ENCODE measurements at places on chromosomes 13 and 19. TPM values are rescaled to one million over a fixed set of nuclear protein-coding genes. Genes with fewer than 3 reads are reported as not detected.

DNA sequence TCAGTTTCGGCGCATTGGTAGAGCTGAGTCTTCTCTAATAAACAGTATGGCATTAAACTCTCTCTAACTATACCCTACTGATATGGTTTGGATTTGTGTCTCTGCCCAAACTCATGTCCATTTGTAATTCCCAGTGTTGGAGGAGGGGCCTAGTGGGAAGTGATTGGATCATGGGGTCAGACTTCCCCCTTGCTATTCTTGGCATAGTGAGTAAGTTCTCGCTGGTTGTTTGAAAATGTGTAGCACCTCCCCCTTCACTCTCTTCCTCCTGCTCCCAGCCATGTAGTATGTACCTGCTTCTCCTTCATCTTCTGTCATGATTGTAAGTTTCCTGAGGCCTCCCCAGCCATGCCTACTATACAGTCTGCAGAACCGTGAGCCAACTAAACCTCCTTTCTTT, 682.7 kb upstream of the ARGLU1 start:
- DNase-seq = no peak

The ZNF829 gene
- not detected for total RNA-seq

The CYP4F3 gene
- total RNA-seq = 0.89 TPM

DNA sequence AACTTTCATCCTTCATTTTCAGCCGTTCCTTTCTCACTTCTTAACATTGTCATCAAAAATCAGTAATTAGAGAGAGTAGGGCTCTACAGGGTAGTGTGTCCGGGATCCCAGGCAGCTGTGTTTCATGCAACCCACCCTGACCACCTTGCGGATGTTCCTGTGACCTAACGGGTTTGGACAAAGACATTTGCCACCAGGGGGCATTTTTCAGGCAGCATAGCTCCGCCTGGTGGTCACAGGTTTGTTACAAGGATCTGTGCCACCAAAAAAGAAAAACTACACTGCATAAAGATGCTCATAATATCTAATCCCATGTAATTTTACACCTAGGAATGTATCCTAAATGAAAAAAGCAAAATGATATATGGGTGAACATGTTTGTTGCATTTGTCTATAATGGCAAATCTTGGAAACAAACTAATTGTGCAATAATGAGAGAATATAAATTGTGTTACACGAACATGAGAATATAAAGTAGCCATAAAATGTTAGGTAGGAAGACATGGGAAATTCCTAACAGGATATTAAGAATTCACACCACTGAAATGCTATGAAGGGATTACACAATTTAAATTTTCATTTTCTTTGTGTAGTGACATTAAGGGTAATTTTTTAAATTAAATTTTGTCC, 123.0 kb downstream of the SLC7A1 start:
- peak; percentile 95 for DNase-seq

- no peak for DNase-seq
Observed at GRCh38 chr19:3556423-3556977, 886 bp downstream of the MFSD12 start.

The ERFL gene
- total RNA-seq = 0.39 TPM

Measured in HT-29 (cell line).